Smooth muscle cell of the coronary artery (primary cell): ENCODE measurements at places on chromosomes 4 and X. TPM values are rescaled to one million over a fixed set of nuclear protein-coding genes. Genes with fewer than 3 reads are reported as not detected.

The ATP8A1 gene
- 0.70 and 2.6 TPM in 2 replicates for total RNA-seq

The SRPX gene
- 349 and 576 TPM in 2 replicates for total RNA-seq

The CYTL1 gene
- total RNA-seq = 0.15 and 2.5 TPM in 2 replicates

The KLHL34 gene
- not detected in 2 replicates for total RNA-seq

The HSFX1 gene
- 0.23 and 0.35 TPM in 2 replicates for total RNA-seq

The CLIC2 gene
- 0.68 and 5.5 TPM in 2 replicates for total RNA-seq

The GAB3 gene
- 1.3 and 2.2 TPM in 2 replicates for total RNA-seq

The ASB11 gene
- total RNA-seq = 0.23 TPM in 1 of 2 replicates, not detected in the other

The SYTL4 gene
- total RNA-seq = 1.7 and 20.6 TPM in 2 replicates

The GPM6B gene
- total RNA-seq = 0.38 and 0.70 TPM in 2 replicates

The SLC9B1 gene
- 0.38 and 2.2 TPM in 2 replicates for total RNA-seq

The NWD2 gene
- total RNA-seq = not detected in 2 replicates

The VMA21 gene
- total RNA-seq = 21.4 and 32.9 TPM in 2 replicates

The GAGE13 gene
- total RNA-seq = not detected in 2 replicates

The WWC2 gene
- total RNA-seq = 5.5 and 32.5 TPM in 2 replicates

The CDKL2 gene
- total RNA-seq = 0.15 and 1.8 TPM in 2 replicates

The BEX1 gene
- 0.47 and 16.2 TPM in 2 replicates for total RNA-seq
